ENCODE measurements at places on chromosomes 16 and 17. TPM values are rescaled to one million over a fixed set of nuclear protein-coding genes. Genes with fewer than 3 reads are reported as not detected.

The TEKT1 gene
- polyA plus RNA-seq: not detected

The MYL11 gene
- 7,948 TPM for polyA plus RNA-seq

The HSD3B7 gene
- 10.0 TPM for polyA plus RNA-seq

The TBC1D3 gene
- not detected for polyA plus RNA-seq

The SLC12A3 gene
- not detected for polyA plus RNA-seq

The PERCC1 gene
- polyA plus RNA-seq: not detected

The INTS2 gene
- polyA plus RNA-seq: 8.0 TPM

The TBC1D3I gene
- polyA plus RNA-seq: not detected

The TNFAIP1 gene
- polyA plus RNA-seq: 33.7 TPM

The TLCD1 gene
- 2.3 TPM for polyA plus RNA-seq

The HEATR9 gene
- polyA plus RNA-seq: not detected

The TCAP gene
- 256 TPM for polyA plus RNA-seq

The NAGPA gene
- 4.9 TPM for polyA plus RNA-seq

The ZG16B gene
- polyA plus RNA-seq: 0.56 TPM

The TBC1D3C gene
- not detected for polyA plus RNA-seq
